ENCODE measurements at places on chromosomes 6 and 20.

GRCh38 chr6:246352-246751 is 45.9 kb upstream of the DUSP22 start:
- DNase-seq = no peak

GRCh38 chr6:168180548-168181011 is 101.6 kb upstream of the FRMD1 start:
- no peak for DNase-seq

DNA sequence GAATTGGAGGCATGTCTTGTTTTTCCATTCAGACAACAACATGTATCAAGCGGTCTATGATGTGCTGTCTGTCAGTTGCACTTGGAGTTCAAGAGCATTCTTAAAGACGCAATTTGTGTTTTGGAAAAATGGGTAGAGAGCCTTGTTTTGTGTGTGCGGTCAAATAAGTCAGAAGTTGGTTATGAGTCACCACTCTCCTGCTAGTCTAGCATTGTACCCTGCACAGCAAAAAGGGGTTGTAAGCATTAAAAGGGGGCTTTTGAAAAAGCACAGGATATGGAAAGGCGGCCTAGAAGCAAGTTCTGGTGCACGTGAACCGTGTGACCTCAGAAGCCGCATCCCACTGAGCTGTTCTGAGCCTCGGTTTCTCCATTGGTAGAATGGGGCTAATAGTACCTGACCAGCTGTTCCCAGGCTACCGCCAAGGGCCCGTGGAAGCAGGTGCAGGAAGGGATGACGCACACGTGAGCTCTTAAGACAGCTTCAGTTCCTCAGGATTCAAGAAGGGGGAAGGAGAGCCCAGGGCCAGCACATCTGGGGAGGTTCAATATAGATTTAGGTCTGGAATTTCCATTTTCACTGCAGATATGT is 61.6 kb upstream of the SNX9 start:
- DNase-seq = no peak

DNA sequence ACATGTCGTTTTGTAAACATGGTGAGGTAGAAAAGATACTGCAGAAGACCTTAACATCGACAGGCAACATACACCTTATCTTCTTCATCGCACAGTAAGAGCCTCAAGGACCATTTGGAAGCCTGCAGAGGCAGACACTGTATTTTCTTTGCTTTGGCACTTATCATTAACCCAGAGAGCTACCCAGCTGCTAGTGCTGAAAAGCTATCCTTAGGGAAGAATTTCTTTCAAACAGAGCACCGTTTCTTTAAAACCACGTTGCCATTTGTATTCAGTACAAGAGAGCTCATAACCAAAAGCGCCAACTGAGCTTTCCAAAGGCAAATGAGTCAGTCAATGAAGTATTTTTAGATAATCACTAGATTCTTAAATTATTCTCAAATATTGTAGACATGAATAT is 306.6 kb downstream of the EPM2A start:
- no peak for DNase-seq

- DNase-seq = no peak
These were observed 134.6 kb upstream of the TCF21 start for GRCh38 chr6:133754298-133754697.

GRCh38 chr6:13235339-13235738 is 93.0 kb downstream of the TBC1D7 start:
- DNase-seq = no peak

DNA sequence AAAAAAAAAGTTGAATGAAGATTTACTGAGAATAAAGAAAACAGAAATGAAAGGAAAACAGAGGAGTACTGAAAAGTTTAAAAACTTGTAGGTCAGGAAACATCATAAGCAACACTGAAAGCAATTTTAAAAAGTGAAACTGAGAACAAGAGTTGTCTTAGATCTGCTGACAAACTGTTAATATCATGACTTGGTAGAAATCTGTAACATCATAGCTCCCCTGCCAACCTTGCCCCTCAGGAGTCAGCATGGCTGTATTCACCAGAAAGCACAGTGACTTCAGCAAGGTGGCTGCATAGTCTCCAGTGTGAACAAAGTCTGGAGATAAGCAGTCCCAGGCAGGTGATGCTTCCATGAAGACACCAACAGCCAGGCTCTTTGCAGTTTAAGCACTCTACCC is 5.3 kb downstream of the NAA20 start:
- no peak for DNase-seq

DNA sequence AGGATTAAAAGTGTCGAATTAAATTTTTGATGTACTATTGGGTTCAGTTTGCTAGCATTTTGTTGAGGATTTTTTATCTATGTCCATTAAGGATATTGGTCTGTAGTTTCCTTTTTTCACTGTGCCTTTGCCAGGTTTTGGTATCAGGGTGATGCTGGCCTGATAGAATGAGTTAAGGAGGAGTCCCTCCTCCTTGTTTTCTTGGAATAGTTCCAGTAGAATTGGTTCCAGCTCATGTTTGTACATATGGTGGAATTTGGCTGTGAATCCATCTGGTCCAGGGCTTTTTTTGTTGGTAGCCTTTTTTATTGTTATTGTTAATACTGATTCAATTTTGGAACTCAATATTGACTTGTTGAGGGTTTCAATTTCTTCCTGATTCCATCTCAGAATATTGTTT is 141.8 kb downstream of the SIM1 start:
- no peak for DNase-seq

All from NT2/D1 (cell line).